ENCODE measurements at places on chromosomes 7 and 10.

- DNase-seq: no peak
Measured at GRCh38 chr10:30456266-30456665, 22.3 kb downstream of the MAP3K8 start.

- DNase-seq: no peak
Measured at GRCh38 chr7:134703782-134704181, 57.1 kb downstream of the BPGM start.

DNA sequence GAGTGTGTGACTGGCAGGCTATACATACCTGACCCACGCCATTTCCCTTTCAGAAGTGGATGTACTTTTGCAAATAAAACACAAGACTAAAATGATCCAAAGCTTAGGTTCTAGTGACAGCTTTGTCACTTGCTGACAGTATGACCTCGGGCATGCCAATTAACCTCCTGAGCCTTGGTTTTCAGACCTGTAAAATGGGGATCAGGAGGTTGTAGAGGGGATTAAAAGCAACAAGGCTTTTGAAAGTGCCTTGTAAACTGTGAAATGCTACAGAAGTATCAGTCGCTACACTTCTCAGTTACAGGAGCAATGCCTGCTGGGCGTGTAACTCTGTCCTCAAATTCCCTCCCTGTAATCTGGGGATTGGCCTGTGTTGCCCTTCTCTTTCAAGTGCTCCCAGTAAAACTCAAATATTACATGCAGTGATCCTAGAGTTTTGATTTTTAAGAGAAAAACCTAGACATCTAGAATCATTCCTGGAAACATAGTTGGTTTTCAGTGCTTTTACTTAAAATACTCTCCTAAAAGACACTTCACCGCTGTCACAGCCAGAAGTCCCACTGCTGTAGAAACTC lies 8.8 kb upstream of the GRB10 start:
- peak; percentile 23 for DNase-seq

DNA sequence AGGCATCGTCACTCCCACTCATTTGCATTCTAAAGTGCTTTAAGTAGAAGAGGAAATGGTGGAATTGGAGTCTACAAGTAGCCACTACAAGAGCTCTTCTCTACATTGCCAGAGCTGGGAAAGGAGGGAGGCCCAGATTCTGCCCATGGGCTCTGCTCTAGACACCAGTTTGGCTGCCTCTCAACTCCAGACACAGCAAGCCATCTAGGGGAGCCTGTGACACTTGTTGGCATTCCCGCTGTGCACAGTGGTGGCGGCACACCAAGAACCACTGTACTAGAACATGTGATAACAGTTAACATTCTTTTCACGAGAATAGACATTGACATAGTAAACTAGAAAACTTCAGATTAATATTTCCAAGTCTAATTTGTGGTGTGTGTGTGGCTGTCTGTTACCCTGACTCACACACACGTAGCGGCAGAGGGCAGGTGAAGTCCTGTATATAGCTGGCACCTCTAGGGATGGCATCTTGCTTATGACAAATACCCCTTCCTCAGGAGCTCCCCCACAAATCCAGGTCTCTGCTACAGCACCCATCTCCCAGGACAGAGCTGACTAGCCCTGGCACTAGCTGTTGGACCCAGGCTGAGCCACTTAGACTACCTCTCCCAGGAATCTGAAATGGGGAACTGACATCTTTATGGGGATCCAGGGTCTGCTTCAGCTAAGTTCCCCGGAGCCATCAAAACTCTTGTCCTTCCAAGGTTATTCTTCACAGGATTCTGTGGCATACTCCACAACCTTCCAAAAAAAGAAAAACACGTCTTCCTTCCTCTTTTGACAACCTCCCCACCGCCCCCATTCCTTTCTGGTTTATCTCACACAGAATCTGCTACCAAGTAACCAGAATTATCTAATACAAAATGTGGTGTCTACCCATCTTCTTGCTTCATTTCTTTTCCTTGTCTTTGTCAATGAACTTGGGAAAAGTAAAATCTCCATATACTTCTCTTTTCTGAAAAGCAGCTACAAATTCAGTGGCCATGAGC lies 54.7 kb upstream of the MRLN start:
- no peak for DNase-seq
